ENCODE measurements at places on chromosomes 6 and 20.

- DNase-seq = no peak
Measured at GRCh38 chr6:145279993-145280392, 455.3 kb downstream of the EPM2A start.

DNA sequence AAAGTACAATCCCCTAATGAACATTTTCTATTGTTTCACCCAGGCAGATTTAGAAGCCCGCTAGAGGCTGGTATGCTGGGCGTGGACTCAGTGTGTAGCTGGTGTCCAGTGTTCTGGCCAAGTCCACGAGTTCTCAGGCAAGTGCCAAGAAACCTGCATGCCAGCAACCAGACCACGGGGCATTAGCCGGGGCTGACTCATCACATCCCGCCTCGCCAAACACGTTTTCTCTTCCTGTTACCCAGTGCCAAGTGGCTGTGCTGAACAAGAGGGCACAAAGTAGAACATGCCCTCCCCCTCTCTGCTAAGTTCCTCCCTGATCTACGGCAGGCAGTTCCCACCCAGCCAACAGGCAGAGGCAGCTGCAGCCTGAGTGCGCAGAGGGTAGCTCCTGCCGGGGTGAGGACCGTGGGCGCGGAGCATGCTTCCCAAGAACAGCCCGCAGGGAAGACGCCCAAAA, 29.6 kb downstream of the RAMACL start:
- no peak for DNase-seq

- peak; percentile 42 for DNase-seq
Measured at GRCh38 chr6:11710311-11710761, 68.3 kb downstream of the ADTRP start.

- no peak for DNase-seq
Measured at GRCh38 chr6:107561306-107561705, 71.4 kb downstream of the SOBP start.

DNA sequence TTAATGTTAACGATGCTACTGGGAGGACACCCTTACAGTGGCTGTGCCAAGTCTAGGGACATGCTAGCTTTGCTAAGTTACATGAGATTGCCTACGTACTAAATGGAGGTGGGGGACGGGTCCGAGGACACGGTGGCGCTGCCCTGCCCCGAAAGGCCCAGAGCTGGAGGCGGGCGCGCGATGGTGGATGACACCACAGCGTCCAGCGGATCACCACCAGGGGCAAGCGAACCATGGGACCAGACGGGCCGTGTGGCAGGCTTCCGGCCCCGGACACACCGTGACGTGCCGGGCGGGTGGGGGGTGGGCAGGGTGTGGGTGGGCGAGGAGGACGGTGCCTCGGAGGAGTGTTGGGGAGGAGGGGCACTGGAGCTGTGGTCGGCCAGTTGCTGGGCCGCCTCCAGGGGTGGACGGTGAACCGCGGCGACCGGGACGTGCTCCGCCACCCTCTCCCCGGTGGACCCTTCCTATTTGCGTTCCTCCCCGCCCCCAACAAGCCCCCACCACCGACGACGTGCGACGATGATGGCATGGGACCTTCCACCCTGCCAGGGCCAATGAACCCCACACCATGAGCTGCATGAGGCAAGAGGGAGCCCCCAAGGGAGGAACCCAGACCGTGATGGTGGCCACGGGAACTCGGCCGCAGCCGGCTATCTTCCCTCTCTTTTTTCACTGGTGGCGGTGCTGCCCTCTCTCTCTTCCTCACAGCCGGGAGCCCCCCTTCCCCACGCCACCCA, 773.3 kb upstream of the DEFB115 start:
- no peak for DNase-seq

DNA sequence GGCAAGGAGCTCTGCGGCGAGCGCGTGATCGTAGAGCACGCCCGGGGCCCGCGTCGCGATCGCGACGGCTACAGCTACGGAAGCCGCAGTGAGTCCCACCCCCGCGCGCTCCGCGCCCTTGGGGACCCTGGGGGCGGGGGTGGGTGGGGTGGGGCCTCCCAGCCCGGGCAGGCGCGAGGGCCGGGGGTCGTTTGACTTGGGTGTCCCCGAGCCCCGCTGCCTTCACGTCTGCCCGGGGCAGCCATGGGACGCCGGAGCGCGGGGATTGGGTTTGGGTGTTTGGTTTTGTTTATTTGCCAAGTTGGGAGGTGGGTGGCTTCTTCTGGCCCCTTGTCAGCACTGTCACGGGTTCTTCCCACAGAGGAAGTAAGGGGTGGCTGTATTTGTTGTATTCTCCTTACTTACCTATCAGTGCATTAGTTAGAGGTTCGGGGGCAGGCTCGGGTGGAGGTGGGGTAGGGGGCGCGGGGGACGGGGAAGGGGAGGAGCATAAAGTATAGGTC, 777 bp downstream of the SRSF6 start:
- DNase-seq = no peak

DNA sequence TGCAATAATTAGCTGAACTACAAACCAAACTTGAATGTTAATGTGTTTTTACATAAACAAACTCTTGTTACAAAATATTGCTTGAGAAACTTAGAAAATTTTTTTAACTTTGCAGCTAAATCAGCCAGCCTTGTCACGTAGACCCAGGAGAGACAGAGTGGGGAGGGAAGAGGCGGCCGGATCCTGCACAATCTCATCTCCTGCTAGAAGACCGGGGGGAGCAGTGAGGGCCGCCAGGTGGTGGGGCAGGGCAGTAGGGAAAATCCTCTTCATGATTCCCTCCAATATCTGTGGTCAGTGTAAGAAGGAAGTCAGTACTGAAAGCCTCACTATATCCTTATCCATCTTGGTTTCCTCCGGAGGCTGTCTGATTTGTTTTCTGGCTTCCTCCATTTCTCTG, 193.3 kb downstream of the PACRG start:
- DNase-seq = no peak

- no peak for DNase-seq
Measured at GRCh38 chr6:133568970-133569889, 319.7 kb upstream of the TCF21 start.

DNA sequence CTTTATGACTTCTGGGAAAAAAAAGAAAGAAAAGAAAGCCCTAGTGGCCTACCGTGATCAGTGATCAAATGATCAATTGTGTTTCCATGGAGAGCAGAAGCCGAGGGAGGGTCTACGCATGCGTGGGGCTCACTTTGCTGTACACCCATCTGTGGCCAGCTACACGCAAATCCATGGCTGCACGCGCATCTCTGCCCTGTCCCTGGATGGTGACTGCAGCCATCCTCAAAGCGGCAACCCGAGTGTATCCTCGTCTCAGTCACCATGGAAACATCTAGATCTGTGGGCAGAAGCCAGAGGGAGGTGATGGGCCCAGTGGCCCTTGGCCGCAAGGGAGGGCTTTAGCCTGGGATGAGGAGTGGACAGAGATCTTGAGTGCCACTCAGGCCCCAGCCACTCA, 785 bp upstream of the ULBP3 start:
- DNase-seq = no peak

All from activated T-helper 2 cell treated with anti-CD3 and anti-CD28 coated beads, Interferon-gamma antibody, Interleukin-2, Interleukin-4, amounts not matched to agents 10 μg/mL and 5 μg/mL and 100 μg/mL, durations not matched to agents 14 hours and 24 hours and 36 hours (primary cell).